WERI-Rb-1 (cell line): ENCODE measurements at places on chromosomes 16 and 17.

DNA sequence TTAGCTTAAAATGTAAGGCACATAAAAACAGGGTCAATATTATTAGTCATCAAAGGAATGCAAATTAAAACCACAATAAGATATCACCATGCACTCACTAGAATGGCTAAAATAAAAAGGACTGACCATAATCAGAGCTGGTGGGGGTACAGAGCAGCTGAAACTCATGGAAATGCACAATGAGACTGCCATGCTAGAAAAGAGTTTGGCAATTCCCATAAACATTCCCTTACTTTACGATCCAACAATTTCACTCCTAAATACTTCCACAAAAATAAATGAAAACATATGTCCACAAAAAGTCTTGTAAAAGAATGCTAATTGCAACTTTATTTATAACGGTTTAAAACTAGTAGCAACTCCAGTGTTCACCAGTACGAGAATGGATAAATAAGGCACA is 36.1 kb upstream of the ERCC4 start:
- no peak for DNase-seq

DNA sequence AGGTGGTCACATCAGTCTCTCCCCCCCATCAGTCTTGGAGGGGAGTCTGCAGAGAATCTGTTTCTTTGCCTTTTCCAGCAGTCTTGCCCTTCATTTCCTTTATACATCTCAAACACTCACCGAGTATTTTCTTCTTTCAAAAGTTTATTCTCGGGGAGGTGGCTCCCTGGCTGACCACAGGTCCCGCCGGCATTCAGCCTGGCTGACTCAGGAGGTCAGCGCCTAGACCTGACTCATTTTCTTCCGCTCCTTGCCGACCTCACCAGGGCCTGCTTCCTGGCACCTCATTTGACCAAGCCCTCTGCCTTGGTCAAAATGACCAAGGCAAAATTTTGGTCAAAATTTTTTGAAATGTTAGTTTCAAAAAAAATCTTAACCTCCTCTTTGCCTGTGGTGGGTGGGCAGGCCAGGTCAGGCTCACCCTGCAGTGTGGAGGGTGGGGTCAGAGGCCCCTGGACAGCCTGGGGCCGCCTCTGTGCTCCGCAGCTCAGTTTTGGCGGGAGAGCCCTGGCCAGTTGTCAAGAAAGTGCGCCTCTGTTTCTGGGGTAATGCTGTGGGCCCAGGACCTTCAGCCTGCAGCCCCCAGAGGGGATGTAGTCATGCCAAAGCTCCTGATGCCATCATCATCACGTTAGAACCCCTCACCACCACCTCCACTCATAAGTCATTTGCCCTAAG is 165.6 kb downstream of the SPECC1 start:
- DNase-seq = no peak

DNA sequence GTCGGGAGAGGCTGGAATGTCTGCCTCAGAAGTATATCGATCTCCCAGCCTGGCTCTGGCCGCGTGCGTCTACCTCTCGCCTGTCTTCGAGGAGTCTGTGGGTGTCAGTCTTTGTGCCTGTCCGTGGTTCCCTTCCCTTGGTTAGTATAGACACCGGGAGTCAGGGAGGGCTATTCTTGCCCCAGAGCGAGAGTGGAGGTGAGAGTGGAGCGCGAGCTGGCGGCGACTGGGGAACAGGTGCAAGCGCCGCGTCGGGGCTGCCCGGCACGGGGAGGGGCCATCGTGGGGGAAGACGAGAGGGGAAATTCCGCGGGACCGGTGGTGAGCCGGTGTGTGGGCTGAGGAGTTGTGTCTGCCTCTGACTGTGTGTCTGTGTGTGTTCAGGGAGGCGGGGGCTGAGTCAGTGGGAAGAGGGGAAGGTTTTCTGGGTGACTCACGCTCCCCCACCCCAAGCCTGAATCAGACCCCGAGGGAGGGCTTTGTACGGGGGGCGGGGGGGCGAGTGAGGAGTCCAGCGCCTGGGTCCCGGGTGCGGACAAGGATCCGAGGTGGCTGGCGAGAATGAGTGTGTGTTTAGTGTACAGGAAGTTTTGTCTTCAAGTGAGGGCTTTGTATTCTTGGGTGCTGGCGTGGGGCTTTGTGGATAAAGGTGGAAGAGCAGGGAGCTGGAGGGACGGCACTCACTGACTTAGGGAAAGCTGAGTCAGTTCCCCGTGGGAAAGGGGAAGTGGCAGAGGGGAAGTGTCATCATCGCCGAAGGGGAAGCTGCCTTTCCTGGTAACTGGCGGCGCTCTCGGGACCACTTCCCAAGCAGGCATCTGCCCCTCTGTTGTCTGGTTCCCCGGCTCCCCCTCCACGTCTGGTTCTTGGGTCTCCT is 8.6 kb downstream of the KDM6B start:
- DNase-seq = no peak

DNA sequence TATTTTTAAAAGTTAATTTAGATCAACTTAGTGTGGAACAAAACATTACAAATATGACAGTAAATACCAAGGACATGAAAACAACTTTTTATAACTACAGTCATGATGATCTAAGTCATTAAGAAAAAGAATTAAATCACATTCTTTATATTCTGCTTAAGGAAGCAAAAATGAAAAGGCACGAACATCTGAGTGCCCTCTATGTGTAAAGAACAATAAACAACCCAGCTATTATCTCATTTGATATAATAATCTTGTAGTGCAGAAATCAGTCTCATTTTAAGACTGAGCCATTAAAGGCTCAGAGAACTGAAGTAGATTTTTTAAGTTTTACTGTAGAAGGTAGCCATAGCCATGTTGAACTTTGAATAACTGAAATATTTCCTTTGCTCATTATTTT is 13.4 kb downstream of the MYO1D start:
- DNase-seq = no peak

- no peak for DNase-seq
Measured at GRCh38 chr17:66948061-66948750, 16.3 kb upstream of the CACNG4 start.

- peak; percentile 76 for DNase-seq
Measured at GRCh38 chr17:35088881-35089585, 25.5 kb upstream of the RFFL start.

DNA sequence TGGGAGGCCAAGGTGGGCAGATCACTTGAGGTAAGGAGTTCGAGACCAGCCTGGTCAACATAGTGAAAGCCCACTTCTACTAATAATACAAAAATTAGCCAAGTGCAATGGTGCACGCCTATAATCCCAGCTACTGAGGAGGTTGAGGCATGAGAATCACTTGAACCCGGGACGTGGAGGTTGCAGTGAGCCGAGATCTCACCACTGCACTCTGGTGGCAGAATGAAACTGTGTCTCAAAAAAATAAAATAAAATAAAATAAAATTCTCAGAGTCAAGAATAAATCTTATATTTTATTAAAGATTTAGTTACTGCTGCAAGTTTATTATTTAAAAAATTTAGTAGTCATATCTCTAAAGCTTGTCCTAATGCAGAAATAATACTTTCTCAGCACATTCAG is 29.7 kb downstream of the ARL4D start:
- no peak for DNase-seq

- no peak for DNase-seq
Measured at GRCh38 chr17:79544142-79544914, 66.5 kb downstream of the RBFOX3 start.

GRCh38 chr17:28956861-28957260 is 5.5 kb upstream of the PHF12 start:
- no peak for DNase-seq

- no peak for DNase-seq
Measured at GRCh38 chr16:5305023-5305422, 207.4 kb upstream of the EEF2KMT start.

- DNase-seq = no peak
Measured at GRCh38 chr17:34413443-34414119, 50.5 kb upstream of the CCL1 start.

GRCh38 chr17:64747938-64748540 is 85.9 kb upstream of the SMURF2 start:
- DNase-seq = no peak

- no peak for DNase-seq
Measured at GRCh38 chr17:7292729-7293128, 1.7 kb downstream of the YBX2 start.

DNA sequence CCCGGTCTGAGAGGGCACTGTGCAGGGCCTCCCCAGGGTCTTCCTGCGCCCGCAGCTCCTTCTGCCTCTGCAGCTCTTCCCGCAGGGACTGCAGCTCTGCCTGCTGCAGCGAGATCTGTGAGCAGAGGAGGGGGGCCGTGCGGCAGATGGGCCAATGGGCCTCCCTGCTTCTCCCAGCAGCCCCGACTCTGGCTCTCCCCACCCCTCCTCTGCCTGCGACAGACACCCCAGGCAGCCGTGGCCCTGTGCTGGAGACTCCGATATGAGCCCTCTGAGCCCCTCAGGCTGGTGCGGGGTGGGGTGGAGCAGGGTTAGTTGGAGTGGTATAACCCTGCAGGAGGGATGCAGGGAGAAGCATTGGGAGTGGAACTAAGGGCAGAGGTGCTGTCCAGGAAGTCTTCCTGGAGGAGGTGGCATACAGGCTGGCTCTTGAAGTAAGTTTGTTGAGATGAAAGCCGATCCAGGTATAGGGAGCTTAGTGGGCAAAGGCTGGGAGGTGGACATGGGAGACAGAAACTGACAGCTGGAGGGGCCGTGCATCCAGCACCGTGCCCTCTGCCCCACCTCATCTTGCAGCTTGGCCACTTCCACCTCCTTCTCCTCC is 5.0 kb downstream of the THOC6 start:
- peak; percentile 63 for DNase-seq

DNA sequence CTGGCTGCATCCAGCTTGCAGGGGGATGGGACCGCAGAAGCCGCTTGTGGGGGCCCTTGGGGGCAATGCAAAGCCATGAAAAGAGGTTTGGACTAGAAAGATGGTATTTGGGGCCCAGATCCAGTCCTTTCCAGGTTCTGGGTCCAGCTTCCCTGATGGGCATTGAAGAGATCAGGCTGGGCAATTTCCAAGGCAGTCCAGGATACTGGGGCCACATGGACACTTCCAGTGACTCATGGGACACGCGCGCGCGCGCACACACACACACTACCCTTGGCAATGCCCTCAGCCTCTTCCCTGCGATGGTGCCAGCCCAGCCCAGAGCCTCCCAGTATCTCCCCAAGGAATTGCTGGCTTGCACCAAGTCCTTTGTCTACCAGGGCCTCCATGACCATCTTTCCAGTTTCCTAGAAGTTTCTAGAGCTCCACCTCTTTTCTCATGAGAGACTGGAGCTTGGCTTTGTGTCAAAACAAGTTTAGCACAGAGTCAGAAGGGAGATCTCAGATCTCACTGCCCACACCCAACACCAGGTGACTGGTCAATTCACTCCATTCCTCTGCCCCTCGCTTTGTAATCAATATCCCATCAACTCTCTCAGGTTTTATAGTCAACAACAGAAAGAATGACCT is 44.3 kb downstream of the WNT3 start:
- DNase-seq = no peak

GRCh38 chr17:38397227-38397626 is 31.0 kb upstream of the ARHGAP23 start:
- no peak for DNase-seq

GRCh38 chr17:45296003-45296832 is 20.6 kb downstream of the MAP3K14 start:
- no peak for DNase-seq

DNA sequence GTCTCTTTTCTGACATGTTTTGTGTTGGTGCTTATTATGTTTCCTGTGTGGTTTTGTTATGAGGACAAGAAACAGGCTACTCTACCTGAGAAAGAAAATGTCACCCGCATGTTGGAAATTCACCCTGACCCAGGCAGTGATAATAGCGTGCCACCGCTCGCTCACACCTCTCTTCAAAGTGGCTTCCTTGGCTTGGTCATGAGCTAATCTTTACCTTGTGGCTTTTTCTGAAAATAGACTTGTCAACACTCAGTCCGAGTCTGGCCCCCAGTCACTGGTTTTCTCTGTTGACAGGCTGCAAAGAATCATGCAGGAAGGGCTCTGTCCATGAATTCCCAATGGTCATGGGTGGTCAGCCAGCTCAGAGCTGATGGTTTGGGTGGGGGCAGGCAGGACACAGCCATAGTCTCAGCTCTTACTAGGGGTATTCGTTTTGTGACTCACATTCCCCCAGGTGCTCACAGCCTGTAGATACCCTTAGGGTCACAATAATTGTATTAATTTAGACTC is 121.3 kb upstream of the CACNG5 start:
- no peak for DNase-seq

GRCh38 chr16:21100447-21100846 is 50.2 kb downstream of the DNAH3 start:
- DNase-seq = no peak

DNA sequence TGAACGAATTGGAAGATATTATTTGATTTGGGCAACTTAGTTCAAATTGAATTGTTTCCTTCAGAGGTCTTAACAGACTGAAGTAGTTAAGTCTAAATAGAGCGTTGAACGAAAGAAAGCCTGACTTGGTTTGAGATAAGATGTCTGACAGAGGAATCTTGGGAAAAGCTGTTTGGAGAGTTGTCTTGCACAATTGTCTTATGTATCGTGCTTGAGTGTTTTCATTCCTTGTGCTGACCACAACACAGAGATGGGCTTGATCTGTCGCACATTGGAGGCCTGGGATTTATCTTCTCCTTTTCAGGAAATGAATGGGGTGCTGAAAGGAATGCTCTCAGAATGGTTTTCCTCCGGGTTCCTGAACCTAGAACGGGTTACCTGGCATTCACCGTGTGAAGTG is 7.8 kb downstream of the MLYCD start:
- no peak for DNase-seq

DNA sequence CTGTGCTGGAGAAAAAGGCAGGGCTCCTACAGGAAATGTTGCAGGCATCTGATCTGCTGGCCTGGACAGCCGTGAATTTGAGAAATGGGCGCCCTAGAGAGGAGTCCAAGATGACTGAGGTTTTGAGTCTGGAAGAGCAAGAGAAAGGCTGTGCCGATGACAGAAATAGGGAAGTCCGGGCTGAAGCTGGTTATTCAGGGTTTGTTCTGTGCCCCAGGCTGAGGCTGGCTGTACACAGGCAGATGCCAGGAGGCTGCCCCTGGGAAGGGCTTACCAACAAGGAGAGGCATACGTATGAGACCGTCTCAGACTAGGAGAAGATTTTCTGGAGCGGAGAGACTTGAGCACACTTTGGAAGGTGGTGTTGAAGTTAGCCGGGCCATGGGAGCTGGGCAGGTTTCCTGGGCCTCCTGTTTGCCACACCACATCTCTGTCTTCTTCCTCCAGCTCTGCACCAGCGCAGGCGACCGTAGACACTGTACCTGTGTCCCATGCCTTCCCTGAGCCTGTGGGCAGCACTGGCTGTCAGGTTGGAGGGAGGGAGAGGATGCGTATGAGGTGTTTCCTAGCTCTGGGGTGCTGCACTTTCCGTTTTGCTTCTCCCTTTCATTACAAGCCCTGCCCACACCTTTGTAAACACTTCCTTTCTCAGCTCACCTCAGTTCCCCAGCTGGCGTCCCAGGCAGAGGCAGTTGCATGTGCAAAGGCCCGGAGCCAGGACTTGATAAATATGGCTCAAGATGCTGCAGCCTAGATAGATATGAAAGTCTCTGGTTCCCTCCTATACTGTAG is 80.8 kb downstream of the SPECC1 start:
- no peak for DNase-seq

- no peak for DNase-seq
Measured at GRCh38 chr16:66581246-66581952, 2.1 kb downstream of the CMTM2 start.
